ENCODE measurements at places on chromosomes 6 and 20.

DNA sequence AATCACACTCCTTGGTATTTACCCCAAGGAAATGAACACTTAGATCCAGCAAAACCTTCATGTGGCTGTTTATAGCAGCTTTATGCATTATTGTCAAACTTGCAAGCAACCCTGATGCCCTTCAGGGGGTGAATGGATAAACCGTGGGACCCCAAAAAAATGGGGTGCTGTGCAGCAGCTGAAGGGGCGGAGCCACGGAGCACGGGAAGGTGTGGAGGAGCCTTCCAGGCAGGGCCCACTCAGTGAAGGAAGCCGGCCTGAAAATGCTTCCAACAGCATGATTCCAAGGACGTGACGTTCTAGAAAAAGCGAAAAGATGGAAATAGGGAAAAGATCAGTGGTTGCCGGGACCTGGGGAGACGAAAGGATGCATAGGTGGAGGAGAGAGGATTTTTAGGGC, 25.6 kb upstream of the FRMD1 start:
- DNase-seq = no peak

DNA sequence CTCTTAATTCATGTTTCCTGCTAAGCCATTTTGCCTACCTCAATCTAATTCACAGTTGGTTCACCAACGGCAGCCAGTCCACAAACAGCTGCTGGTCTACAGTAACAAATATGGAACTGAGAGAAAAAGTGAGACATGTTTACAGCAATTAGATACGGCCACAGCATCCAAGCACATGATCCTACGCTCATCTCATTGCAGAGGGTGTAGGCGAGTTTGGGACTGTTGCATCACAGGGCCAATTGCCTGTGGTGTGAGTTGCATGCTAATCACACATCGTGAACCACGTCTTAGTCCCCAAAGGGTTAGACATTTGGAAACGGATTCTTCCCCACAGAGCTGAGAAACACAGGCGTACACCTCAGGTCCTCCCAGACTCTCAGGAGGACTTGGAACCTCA, 166.9 kb downstream of the EYA2 start:
- no peak for DNase-seq

DNA sequence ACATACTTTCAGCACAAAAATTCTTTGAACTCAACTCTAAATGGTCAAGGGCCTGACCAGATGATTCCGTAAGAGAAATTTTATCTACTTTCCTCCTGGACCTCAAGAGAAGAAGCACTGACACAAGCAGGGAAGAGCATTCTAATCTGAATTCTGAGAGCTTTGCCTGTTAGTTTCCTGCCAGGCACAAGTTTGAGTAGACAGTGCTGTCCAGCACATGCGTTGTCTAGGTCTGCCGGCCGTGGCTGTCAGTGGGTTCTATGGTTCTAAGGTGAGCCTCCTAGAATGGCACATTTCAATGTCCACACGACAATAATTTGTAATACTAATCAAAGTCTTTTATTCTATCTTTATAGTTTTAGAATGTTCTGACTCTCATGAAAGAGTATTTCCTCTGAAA, 91.9 kb downstream of the RFPL4B start:
- no peak for DNase-seq

DNA sequence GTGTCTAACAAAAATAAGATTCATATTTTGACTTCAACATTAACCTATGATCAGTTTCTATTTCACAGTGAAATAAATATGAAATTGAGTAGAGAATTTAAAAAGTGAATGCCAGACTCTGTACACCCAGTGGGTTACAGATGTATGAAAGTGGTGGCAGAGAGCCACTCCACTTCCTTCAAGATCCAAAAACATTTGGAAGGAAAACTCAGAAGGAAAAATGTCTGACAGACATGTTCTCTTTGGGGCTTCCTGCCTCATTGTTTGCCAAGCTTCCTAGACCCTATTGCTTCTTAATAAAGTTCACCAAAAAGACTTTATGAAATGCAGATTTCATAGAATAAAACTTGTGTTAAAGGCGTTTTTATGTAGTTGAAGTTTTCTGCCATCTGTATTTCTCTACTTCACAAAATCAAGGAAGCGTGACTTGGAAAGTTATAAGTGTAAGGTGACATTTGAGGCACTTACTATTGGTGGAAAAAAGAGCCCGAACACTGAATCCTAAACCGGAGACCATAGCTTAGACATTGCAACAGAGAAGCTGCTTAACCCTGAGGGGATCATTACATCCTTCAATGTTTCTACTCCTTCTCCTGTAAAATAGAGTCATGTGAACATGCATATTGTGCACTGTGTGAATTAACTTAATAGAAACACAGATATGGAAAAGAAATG, 12.8 kb downstream of the HMGCLL1 start:
- DNase-seq = no peak

GRCh38 chr6:83868639-83869038, 9.2 kb downstream of the CYB5R4 start:
- DNase-seq = no peak

DNA sequence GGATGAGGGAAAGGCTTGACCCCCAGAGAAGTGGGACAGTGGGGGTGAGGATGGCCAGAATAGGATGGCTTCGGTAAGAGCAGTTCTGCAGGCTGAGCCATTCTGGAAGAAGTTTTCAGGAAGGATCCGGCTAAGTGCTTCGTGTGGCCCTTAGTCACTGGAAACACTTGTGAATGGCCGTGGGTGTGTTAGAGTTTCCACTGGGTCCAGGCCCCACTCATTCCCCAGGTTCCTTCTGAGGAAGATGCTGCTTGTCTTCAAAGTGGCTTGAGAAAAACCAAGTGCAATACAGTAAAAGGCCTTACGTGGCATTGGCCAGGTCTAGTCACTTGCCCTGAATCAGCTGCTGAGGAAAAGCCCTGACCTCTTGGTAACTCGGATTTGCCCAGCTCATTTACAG, 27.9 kb downstream of the MANBAL start:
- DNase-seq = no peak

- DNase-seq = no peak
These were observed 118.4 kb upstream of the SLC2A12 start for GRCh38 chr6:134170844-134171243.

GRCh38 chr6:135185483-135185882, 4.4 kb downstream of the MYB start:
- no peak for DNase-seq

DNA sequence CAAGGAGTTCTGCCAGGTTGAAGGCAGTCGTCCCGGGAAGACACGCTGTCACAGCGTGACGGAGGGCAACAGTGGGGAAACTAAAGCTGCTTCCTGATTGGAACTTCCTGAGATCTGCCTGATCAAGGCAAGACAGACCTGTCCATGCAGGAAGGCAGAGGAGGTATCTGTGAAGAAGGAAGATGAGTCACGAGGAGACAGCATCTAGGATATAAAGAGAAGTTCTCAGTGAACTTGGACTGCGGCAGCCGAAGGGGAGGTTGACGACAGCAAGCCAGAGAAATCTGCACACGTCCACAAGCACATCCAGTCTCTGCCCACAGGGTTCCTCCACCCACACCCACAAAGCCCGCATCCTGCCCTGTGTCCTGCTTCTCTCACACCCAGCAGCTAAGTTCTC, 38.6 kb downstream of the PREP start:
- DNase-seq = no peak

DNA sequence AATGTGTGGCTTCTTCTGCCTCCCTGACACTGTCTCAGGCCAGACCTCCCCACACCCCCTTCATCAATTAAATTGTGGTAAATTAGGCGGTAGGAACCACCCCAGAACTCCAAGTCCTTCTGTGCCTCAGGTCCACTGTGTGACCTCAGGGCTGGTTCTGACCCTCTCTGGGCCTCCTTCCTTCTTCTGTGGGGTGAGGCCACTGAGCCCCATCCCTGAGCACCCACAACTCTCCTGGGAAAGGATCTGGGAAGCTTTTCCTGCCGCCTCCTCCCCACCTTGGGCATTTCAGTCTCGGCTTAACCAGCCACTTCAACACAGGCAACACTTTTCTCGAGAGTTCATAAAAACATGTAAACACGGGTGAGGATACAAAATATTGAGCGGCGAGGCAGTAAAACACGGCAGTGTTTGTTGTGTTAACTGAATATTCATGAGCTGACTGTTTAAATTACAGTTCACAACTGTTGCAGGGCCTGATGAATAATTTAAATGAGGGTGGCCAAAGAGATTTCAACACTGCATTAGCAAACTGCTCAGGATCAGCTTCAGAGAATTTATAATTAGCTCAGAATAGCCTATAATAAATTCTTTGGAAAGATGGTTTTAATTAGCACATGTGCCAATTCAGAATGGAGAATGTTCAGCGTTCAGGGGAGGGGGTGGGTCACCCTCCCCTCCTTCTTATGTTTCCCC, 112.1 kb downstream of the TOX2 start:
- DNase-seq = no peak

- no peak for DNase-seq
These were observed 176.4 kb downstream of the SAMD5 start for GRCh38 chr6:147684906-147685305.

DNA sequence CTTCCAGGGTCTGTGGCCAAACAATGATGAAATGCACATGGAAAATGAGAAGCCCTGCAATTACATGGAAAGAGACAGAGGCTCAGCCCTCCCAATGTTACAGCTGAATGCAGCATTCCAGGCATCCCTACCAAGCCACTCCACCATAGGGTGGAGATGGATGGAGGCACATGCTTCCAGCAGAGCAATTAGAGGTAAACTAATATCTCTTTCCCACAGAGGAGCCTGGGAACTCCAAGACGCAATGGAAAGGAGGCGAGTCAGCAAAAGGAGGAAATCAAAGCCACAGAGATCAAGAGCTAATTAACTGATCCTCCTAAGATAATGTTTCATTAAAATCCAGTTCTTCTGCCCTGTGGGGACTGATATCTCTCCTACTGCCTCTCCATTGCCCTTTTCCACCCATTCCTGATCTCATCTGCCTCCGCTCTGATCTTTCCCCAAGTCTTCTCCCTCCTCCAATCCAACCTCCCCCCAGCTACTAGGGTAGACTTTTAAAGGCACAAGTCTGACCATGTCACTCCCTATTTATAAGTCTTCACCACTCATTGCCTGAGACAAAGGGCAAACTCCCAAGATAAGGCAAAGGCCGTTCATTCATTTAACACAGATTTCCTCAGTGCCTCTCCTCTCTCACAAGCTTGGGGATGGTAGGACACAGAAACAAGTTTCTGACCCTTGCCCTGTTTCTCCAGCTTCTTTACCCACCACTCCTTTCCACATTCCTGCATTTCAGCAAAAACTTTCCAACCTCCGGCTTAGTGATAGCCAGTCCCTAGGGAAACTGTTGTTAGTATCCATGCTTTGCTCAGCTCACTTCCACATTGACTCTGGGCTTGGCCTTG, 14.3 kb upstream of the KCNB1 start:
- DNase-seq = no peak

GRCh38 chr6:38192487-38192886, 373.0 kb downstream of the ZFAND3 start:
- DNase-seq = no peak

- no peak for DNase-seq
These were observed 109.3 kb upstream of the MTHFD1L start for GRCh38 chr6:150756173-150756572.

- no peak for DNase-seq
These were observed 38.0 kb downstream of the TNFAIP3 start for GRCh38 chr6:137904822-137905617.

DNA sequence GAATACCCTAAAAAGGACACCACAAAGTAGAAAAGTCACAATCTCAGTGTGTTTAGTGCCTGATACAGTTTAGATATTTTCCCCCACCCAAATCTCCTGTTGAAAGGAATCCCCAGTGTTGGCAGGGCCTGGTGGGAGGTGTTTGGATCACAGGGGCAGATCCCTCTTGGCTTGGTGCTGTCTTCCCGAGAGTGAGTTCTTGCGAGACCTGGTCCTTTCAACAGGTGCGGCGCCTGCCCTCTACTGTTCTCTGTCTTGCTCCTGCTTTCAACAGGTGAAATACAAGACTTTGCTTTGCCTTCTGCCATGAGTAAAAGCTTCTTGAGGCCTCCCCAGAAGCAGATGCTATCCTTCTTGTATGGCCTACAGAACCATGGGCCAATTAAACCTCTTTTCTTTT, 534.3 kb upstream of the NRSN1 start:
- no peak for DNase-seq

DNA sequence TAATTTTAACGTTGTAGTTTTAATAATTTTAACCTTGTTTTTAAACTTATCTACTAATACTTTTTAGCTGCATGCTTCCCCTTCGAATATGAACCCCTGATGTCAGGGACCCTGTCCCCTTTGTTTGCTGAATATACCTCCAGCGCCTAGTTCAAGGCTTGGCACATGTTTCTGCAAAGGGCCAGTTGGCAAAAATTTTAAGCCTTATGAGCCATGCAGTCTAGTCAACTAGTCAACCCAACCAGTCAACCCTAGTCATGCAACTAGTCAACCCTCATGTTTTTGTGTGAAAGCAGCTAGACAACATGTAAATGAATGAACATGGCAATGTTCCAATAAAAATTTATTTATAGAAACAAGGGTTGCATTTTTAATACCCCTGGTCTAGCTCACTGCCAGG, 119.8 kb downstream of the BCAS1 start:
- no peak for DNase-seq

GRCh38 chr6:121436960-121437850, 1.8 kb downstream of the GJA1 start:
- DNase-seq = no peak

- no peak for DNase-seq
These were observed 37.7 kb downstream of the FOXO3 start for GRCh38 chr6:108598305-108598863.

DNA sequence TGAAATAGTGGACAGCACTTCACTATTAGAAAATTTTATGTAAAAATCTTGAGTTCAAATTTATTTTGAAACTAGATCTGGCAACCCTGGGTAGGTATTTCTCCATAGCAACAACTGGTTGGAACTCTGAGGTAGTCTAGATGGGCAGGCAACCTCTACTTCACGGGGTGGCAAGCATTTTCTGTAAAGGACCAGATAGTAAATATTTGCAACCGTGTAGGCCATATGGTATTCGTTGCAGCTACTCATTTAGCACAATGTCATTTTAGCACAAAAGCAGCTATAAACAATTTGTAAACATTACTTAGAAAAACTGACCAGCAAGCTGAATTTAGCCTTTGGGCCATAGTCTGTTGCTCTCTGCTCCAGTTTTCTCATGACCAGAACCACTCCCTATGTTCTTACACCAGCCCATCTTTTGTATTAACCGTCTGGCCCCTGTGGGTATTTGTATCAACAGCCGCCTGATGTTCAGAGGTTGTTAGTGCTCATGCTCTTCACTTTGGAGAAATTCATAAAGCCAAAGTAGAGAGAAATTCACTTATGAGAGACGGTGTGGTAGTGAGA, 29.2 kb downstream of the LGSN start:
- no peak for DNase-seq

All from effector CD8-positive, alpha-beta T cell (primary cell).